ENCODE measurements at places on chromosomes 3 and 15. TPM values are rescaled to one million over a fixed set of nuclear protein-coding genes. Genes with fewer than 3 reads are reported as not detected.

STAB1 gene
- total RNA-seq: 0.17 TPM

HCLS1 gene
- total RNA-seq: not detected

TMEM266 gene
- 0.29 TPM for total RNA-seq

BOC gene
- total RNA-seq: 5.3 TPM

DUOX1 gene
- total RNA-seq: not detected

ITIH1 gene
- total RNA-seq: not detected

HTR3E gene
- not detected for total RNA-seq

SCAANT1 gene
- total RNA-seq: not detected

CASR gene
- not detected for total RNA-seq

ELL3 gene
- 1.1 TPM for total RNA-seq

C3orf49 gene
- total RNA-seq: not detected

GABRR3 gene
- total RNA-seq: not detected

BRK1 gene
- total RNA-seq: 190 TPM

CCR9 gene
- not detected for total RNA-seq

CLSTN2 gene
- 0.05 TPM for total RNA-seq

HIGD2B gene
- total RNA-seq: 0.10 TPM

RAB6B gene
- total RNA-seq: 2.2 TPM

ST8SIA2 gene
- 0.37 TPM for total RNA-seq

ONECUT1 gene
- total RNA-seq: 0.15 TPM

MRPL46 gene
- total RNA-seq: 52.6 TPM

SLC38A3 gene
- total RNA-seq: 0.06 TPM

SPATA12 gene
- 0.32 TPM for total RNA-seq

APOD gene
- 1.2 TPM for total RNA-seq

MOBP gene
- 0.03 TPM for total RNA-seq

SERINC4 gene
- total RNA-seq: 0.15 TPM

Measured in A549 treated with dexamethasone at 1 μM for 4 hours (cell line).